Neuronal stem cell (in vitro differentiated cells): ENCODE measurements at places on chromosomes 4 and X.
A peak's percentile ranks its signal among the peaks of the same experiment; 100 is the strongest.

GRCh38 chr4:134533068-134533467 lies 331.5 kb upstream of the PABPC4L start:
- no peaks in the 10 kb centered on the region for H3K27me3 ChIP-seq
- no peak for DNase-seq
- H3K27ac ChIP-seq = no peak overlapping the region
- no peak overlapping the region for H3K4me3 ChIP-seq
- no peaks in the 10 kb centered on the region for H3K4me1 ChIP-seq

DNA sequence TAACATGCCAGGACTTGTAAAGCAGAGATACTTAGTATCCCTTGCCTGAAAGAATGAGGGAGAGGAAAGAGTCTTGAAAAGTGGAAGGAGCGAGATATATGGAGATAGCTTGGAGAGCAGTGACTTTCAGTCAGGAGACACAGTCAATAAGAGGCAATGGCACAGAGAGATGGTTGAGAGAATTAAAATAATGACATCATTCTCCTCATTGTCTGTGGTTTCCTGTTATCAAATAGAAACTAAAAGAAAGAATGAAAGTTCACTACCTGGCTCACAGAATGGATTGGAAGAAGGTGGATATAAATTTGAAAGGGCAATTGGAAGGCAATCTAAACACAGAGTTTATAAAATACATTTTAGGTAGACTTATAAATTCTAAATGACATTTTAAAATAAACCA lies 760.2 kb upstream of the AADAT start:
- DNase-seq = no peak
- no peaks in the 10 kb centered on the region for H3K27me3 ChIP-seq
- H3K4me3 ChIP-seq = no peak overlapping the region
- no peaks in the 10 kb centered on the region for H3K4me1 ChIP-seq
- no peak overlapping the region for H3K27ac ChIP-seq

- no peaks in the 10 kb centered on the region for H3K4me1 ChIP-seq
- no peaks in the 10 kb centered on the region for H3K36me3 ChIP-seq
- H3K4me3 ChIP-seq = no peak overlapping the region
- H3K27ac ChIP-seq = no peak overlapping the region
- no peak for DNase-seq
- H3K27me3 ChIP-seq = no peaks in the 10 kb centered on the region
These were observed 15.0 kb upstream of the REST start for GRCh38 chr4:56892691-56893090.

DNA sequence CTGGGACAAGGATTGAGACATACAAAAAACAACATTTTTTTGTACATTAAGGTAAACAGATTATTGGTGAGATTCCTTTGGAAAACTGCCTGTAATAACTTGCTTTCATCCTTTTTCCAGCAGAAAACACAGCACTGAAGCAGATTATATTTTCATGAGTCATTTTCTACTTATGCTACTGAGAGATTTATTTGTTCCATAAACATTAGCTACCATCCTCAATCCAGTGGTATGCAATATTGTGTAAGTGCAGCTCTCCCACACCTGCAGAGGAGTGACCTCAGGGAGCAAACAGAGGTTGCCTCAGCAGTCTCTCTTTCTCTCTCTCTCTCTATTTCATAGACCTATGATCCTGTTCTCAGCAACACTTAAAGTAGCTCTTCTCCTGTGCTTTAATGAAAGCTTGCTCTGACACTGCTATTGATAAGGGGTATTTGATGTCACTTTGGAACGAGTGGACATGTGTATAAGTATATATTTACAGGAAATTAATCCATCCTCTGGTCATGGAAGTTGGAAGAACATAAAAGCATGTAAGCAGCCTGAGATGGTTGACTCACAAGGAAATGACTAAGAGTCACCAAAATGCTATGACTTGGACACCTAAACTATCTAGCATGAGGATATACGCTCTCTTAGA lies 163.7 kb upstream of the SPANXC start:
- no peak overlapping the region for H3K4me3 ChIP-seq
- DNase-seq = no peak
- H3K27me3 ChIP-seq = no peaks in the 10 kb centered on the region
- H3K36me3 ChIP-seq = no peaks in the 10 kb centered on the region
- H3K4me1 ChIP-seq = no peaks in the 10 kb centered on the region

GRCh38 chr4:153348006-153348405 lies 3.5 kb downstream of the MND1 start:
- no peaks in the 10 kb centered on the region for H3K36me3 ChIP-seq
- no peak for DNase-seq
- no peak overlapping the region for H3K4me3 ChIP-seq
- no peak overlapping the region for H3K27ac ChIP-seq
- peaks cover 7% of the 10 kb centered on the region for H3K4me1 ChIP-seq

DNA sequence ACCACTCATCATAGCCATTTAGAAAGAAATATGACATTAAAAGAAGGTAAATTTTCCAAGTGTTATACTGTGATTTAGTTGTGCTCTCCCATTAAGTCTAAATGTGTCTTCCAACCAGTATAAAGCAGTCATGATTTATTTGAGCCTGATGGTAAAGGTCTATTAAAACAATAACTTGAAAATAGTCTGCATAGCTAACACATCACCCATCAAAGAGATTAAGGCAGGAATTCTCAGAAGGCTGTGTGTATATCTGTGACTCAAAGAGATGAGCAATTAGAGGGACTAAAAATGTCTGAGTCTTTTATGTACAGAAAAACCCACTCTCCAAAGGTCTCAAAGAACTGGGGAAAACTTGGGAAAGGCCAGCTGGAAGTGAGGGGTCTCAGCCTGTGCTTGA lies 70.3 kb upstream of the IQCM start:
- no peaks in the 10 kb centered on the region for H3K4me1 ChIP-seq
- no peaks in the 10 kb centered on the region for H3K27me3 ChIP-seq
- no peak for DNase-seq
- H3K4me3 ChIP-seq = no peak overlapping the region

- H3K27ac ChIP-seq = no peak overlapping the region
- H3K4me1 ChIP-seq = no peaks in the 10 kb centered on the region
- H3K4me3 ChIP-seq = no peak overlapping the region
These were observed 327.5 kb upstream of the FRG1 start for GRCh38 chr4:189613207-189613606.

GRCh38 chr4:69601065-69601464 lies 38.4 kb downstream of the UGT2A2 start:
- H3K27ac ChIP-seq = no peak overlapping the region
- H3K4me1 ChIP-seq = no peaks in the 10 kb centered on the region
- no peak overlapping the region for H3K4me3 ChIP-seq
- H3K27me3 ChIP-seq = no peaks in the 10 kb centered on the region
- no peak for DNase-seq
- H3K36me3 ChIP-seq = no peaks in the 10 kb centered on the region

DNA sequence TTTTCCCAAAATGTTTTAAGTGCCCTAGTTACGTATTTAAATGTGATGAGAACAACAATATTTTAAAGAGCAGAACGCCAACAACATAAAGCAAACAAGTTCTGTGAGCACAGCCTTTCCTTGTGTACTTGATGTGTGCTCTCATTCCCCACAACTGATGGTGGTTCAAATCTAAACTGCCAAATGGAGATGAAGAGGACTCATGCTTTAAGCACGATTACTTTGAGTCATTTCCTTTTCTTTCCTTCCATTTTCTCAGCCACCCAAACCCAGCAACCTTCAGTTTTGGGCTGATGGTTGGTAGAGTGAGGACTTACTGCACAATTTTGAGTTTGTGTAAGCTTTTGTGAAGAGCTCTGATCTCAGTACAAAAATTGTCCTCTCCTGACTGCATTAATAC lies 1.7 kb downstream of the NSD2 start:
- H3K27ac ChIP-seq = no peak overlapping the region
- H3K4me1 ChIP-seq = peaks cover 10% of the 10 kb centered on the region
- peaks cover 5% of the 10 kb centered on the region for H3K36me3 ChIP-seq
- DNase-seq = no peak

DNA sequence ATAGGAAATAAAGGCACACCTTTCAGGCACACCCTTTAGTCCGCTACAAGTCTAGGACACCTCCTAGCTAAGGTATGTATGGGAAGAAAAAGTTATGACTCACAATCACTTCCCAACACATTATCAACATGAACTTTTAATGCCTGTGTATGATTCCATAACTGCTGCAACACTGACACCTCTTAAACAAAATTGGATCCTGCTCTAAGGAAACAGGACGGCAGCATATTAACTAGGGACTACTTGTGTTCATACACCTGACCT lies 2.4 kb upstream of the PPP3CA start:
- H3K4me3 ChIP-seq = no peak overlapping the region
- no peak for DNase-seq
- no peaks in the 10 kb centered on the region for H3K36me3 ChIP-seq
- H3K4me1 ChIP-seq = no peaks in the 10 kb centered on the region

DNA sequence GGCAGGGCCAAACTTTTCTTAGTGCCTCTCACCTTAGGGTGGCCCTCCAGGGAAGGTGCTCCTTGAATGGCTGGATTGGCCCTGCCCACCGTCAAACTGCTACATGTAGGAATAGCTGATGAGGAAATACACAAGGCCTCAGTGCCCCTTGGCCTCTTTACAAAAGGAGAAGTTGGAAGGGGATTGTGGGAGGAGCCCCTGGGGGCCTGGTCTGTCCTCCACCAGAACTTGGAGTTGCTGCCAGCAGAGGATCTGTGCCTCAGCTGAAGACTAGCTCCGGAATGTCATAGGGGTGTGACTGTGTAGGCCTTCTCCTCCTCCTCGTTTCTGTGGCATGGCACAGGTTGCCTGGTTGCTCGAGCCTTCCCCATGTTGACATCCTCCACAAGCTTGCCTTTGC lies 142.7 kb downstream of the AMMECR1 start:
- no peaks in the 10 kb centered on the region for H3K27me3 ChIP-seq
- DNase-seq = no peak
- H3K36me3 ChIP-seq = no peaks in the 10 kb centered on the region
- H3K4me1 ChIP-seq = no peaks in the 10 kb centered on the region

GRCh38 chrX:53223068-53223693 lies 1.8 kb downstream of the KDM5C start:
- H3K4me1 ChIP-seq = peaks cover 7% of the 10 kb centered on the region
- H3K36me3 ChIP-seq = peaks cover 47% of the 10 kb centered on the region
- no peak overlapping the region for H3K27ac ChIP-seq

DNA sequence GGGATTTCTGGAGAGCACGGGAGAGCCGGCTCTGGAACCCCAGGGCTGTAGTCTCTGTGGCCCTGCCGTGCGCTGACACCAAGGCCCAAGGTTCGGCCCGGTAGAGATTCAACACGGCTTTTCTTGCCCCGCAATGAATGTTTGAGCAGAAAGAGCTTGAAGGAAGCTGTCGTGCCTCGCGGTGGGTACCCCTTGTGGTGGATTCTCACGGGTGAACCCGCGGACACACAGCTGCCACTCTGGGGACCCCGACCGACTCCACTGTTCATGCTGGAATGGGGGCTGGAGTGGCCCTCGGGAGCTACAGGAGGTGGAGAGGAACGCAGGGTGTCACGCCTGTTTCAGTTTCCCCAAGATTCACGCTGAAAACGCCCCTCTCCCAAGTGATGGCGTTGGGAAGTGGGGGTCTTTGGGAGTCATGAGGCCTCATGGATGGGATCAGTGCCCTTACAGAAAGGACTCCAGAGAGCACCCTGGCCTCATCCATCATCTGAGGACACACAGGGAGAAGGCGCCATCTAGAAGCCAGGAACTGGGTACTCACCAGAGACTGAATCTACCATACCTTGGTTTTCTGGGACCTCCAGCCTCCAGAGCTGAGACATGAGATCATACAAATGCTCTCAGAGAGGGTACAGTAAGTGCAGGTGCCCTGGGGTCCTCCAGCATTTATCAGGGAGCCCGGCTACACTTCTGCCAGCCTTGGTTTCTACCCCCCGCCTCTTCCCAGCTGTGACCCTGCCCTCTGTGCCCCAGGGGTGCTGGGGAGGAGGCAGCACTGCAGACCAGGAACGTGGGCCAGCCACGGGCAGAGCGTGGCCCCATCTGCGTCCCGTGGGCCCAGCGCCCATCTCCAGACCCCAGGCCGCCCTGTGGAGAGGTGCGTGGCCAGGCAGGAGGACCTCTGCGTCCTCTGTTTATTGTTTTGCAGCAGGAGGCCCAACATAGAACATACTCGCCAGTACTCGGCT lies 6.4 kb downstream of the SLC25A6 start:
- H3K36me3 ChIP-seq = peaks cover 75% of the 10 kb centered on the region
- no peak overlapping the region for H3K4me3 ChIP-seq
- no peaks in the 10 kb centered on the region for H3K4me1 ChIP-seq
- H3K27ac ChIP-seq = no peak overlapping the region

GRCh38 chr4:8545439-8545765 lies 34.8 kb upstream of the GPR78 start:
- no peaks in the 10 kb centered on the region for H3K4me1 ChIP-seq
- H3K27ac ChIP-seq = no peak overlapping the region
- no peaks in the 10 kb centered on the region for H3K27me3 ChIP-seq
- DNase-seq = no peak
- H3K36me3 ChIP-seq = no peaks in the 10 kb centered on the region

- H3K36me3 ChIP-seq = no peaks in the 10 kb centered on the region
- no peaks in the 10 kb centered on the region for H3K27me3 ChIP-seq
- peak overlapping the region; percentile 2 for H3K4me3 ChIP-seq
- peaks cover 13% of the 10 kb centered on the region for H3K4me1 ChIP-seq
- peak overlapping the region; percentile 89 for H3K27ac ChIP-seq
- DNase-seq = peak; percentile 48
These were observed 102.1 kb upstream of the AP1S2 start for GRCh38 chrX:15956681-15957080.

DNA sequence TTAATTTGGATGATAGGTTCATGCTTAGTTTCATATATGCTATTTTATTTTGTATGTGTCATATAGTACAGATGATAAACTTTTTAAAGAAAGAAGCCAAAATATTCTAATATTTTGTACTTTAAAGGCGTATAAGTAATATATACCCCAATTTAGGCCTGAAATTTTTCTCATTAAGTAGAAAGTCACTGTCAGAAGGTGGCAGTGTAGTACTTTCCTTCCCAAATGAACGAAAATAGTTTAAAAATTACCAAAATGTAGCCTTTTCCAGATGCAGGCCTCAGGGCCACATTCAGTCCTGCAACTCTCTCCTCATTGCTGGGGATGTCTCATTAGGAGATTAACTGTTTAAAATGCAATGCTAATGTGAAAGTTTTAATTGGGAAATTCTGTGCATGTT lies 1263.6 kb downstream of the C4orf33 start:
- no peak overlapping the region for H3K4me3 ChIP-seq
- no peak for DNase-seq
- H3K4me1 ChIP-seq = no peaks in the 10 kb centered on the region
- no peaks in the 10 kb centered on the region for H3K36me3 ChIP-seq
- H3K27ac ChIP-seq = no peak overlapping the region

- DNase-seq = no peak
- H3K4me3 ChIP-seq = no peak overlapping the region
- H3K4me1 ChIP-seq = no peaks in the 10 kb centered on the region
These were observed 165.6 kb upstream of the GLRA2 start for GRCh38 chrX:14363728-14364127.

- no peak for DNase-seq
- H3K4me3 ChIP-seq = no peak overlapping the region
These were observed 728 bp upstream of the IL13RA2 start for GRCh38 chrX:115018040-115018647.
